Left ventricle myocardium superior (tissue), 1 donor: ENCODE measurements at places on chromosomes 7 and 10. TPM values are rescaled to one million over a fixed set of nuclear protein-coding genes. Genes with fewer than 3 reads are reported as not detected.

MEPCE gene
- total RNA-seq = 25.8 TPM

NEUROD6 gene
- total RNA-seq = not detected

CPXM2 gene
- total RNA-seq = 4.1 TPM

CCL24 gene
- 0.47 TPM for total RNA-seq

THNSL1 gene
- 7.7 TPM for total RNA-seq

GPNMB gene
- total RNA-seq = 339 TPM

CYP3A5 gene
- total RNA-seq = 0.25 TPM

ODAD2 gene
- 0.42 TPM for total RNA-seq

NODAL gene
- not detected for total RNA-seq

TEX47 gene
- total RNA-seq = not detected

PDIA4 gene
- 35.1 TPM for total RNA-seq

ANKRD30A gene
- total RNA-seq = not detected

SUN3 gene
- not detected for total RNA-seq

SHTN1 gene
- 5.0 TPM for total RNA-seq

LRIT1 gene
- total RNA-seq = not detected

PFKP gene
- 178 TPM for total RNA-seq

KCND2 gene
- 0.07 TPM for total RNA-seq

KLHDC10 gene
- 24.3 TPM for total RNA-seq

PON1 gene
- total RNA-seq = not detected

AGR2 gene
- not detected for total RNA-seq

TMEM184A gene
- 0.22 TPM for total RNA-seq

MTPN gene
- total RNA-seq = 75.2 TPM

HMX2 gene
- not detected for total RNA-seq

H2BK1 gene
- total RNA-seq = not detected

ITGA8 gene
- 0.82 TPM for total RNA-seq

PSAP gene
- total RNA-seq = 1,798 TPM

CYP3A4 gene
- total RNA-seq = not detected

PRLHR gene
- total RNA-seq = not detected

NCAPG2 gene
- 5.0 TPM for total RNA-seq

IFIT1B gene
- total RNA-seq = not detected

TRIP6 gene
- 13.6 TPM for total RNA-seq

SUGCT gene
- total RNA-seq = 6.8 TPM

OPALIN gene
- not detected for total RNA-seq

INHBA gene
- total RNA-seq = 1.5 TPM

VIPR2 gene
- total RNA-seq = 21.3 TPM

NOM1 gene
- 7.8 TPM for total RNA-seq

IDI2 gene
- total RNA-seq = not detected

ITGB8 gene
- 4.8 TPM for total RNA-seq

MMP21 gene
- not detected for total RNA-seq

CYP26A1 gene
- total RNA-seq = not detected

SGMS1 gene
- 21.9 TPM for total RNA-seq

UCN3 gene
- not detected for total RNA-seq

TFPI2 gene
- 1.4 TPM for total RNA-seq

ZNF107 gene
- total RNA-seq = 1.1 TPM

OR2A1 gene
- not detected for total RNA-seq

FAM237B gene
- not detected for total RNA-seq

ELFN1 gene
- total RNA-seq = 12.0 TPM

COL13A1 gene
- 1.0 TPM for total RNA-seq

PTF1A gene
- not detected for total RNA-seq

PAPSS2 gene
- 11.8 TPM for total RNA-seq

GLCCI1 gene
- 8.6 TPM for total RNA-seq

OPN4 gene
- total RNA-seq = 0.25 TPM

ZYX gene
- 73.9 TPM for total RNA-seq

ANAPC16 gene
- total RNA-seq = 260 TPM

GJD4 gene
- not detected for total RNA-seq

IGF2BP3 gene
- not detected for total RNA-seq

GDF2 gene
- total RNA-seq = not detected

DDC gene
- total RNA-seq = not detected

FFAR4 gene
- 0.07 TPM for total RNA-seq
